ENCODE measurements at places on chromosomes 12 and 14. TPM values are rescaled to one million over a fixed set of nuclear protein-coding genes. Genes with fewer than 3 reads are reported as not detected.

SLC2A13 gene
- 1.7 TPM for total RNA-seq

SLC24A4 gene
- 0.19 TPM for total RNA-seq

- H3K4me3 ChIP-seq: no peak overlapping the region
- no peak for DNase-seq
- H3K36me3 ChIP-seq: no peaks in the 10 kb centered on the region
- H3K27me3 ChIP-seq: no peaks in the 10 kb centered on the region
- H3K4me1 ChIP-seq: no peaks in the 10 kb centered on the region
These were observed 319.8 kb downstream of the CEP128 start for GRCh38 chr14:80621701-80622100.

DNA sequence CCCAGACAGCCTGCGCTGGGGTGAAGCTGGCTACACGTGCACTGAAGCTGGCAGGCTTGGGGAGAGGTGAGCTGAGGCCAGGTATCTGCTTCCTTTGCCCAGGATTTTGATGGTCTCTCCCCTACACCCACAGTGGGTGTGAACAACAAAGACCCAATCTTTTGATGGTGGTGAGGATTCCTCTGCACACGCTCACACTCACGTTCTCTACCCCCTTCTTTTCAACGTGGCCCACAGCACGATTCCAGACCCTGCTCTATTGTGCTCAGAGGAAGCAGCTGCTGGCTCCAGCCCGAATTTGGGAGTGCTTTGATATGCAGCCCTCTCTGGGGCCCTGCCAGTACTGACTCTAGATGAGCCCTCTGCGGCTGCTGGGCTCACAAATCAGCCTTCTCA is 4.9 kb downstream of the CD9 start:
- no peak for DNase-seq
- peaks cover 25% of the 10 kb centered on the region for H3K27me3 ChIP-seq
- peaks cover 14% of the 10 kb centered on the region for H3K4me1 ChIP-seq
- no peak overlapping the region for H3K4me3 ChIP-seq
- no peak overlapping the region for H3K27ac ChIP-seq

GRCh38 chr12:52879394-52880351 is 25.2 kb downstream of the KRT8 start:
- peak; percentile 78 for DNase-seq
- H3K36me3 ChIP-seq: no peaks in the 10 kb centered on the region
- H3K27ac ChIP-seq: no peak overlapping the region
- peak overlapping the region; percentile 33 for H3K4me3 ChIP-seq
- peaks cover 16% of the 10 kb centered on the region for H3K4me1 ChIP-seq

SYT1 gene
- not detected for total RNA-seq

- H3K27me3 ChIP-seq: peaks cover 26% of the 10 kb centered on the region
- DNase-seq: peak; percentile 75
- no peak within 1 kb of the TSS for H3K4me3 ChIP-seq
These were observed at the start of gene JAG2 for GRCh38 chr14:105168496-105168978. Gene JAG2, minus strand, starts transcription at chr14:105168776. Its CDS starts 356 bp downstream, at chr14:105168420.

DNA sequence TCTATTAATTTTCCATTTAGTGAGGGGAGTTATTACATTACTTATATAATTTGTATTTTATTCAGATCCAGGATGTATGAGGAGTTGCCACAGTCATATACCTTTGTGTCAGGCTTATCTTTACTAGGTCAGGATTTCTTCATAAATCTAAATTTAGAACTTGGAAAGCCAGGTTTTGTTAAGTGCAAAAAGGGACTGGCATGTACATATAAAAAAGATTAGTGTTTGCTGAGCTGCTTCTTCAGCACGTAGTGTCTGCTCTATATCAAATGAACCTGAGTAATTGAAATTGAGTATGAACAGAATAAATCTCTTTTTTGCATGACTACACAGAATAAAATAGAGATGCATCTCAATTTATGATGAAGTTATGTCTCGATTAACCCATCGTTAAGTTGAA is 157.4 kb downstream of the NUBPL start:
- no peak overlapping the region for H3K4me3 ChIP-seq
- no peak overlapping the region for H3K27ac ChIP-seq
- no peaks in the 10 kb centered on the region for H3K4me1 ChIP-seq
- H3K36me3 ChIP-seq: no peaks in the 10 kb centered on the region

GRCh38 chr12:46557539-46558373 is 185.2 kb upstream of the SLC38A2 start:
- no peaks in the 10 kb centered on the region for H3K27me3 ChIP-seq
- no peak for DNase-seq
- no peaks in the 10 kb centered on the region for H3K36me3 ChIP-seq
- H3K4me1 ChIP-seq: no peaks in the 10 kb centered on the region
- H3K27ac ChIP-seq: no peak overlapping the region

- no peak overlapping the region for H3K27ac ChIP-seq
- no peaks in the 10 kb centered on the region for H3K36me3 ChIP-seq
These were observed 1.2 kb downstream of the LMO3 start for GRCh38 chr12:16604596-16605252.

- H3K36me3 ChIP-seq: no peaks in the 10 kb centered on the region
- DNase-seq: no peak
- H3K4me1 ChIP-seq: no peaks in the 10 kb centered on the region
- H3K27me3 ChIP-seq: peaks cover 3% of the 10 kb centered on the region
These were observed 401.1 kb downstream of the RGS6 start for GRCh38 chr14:72333357-72333756.

DNA sequence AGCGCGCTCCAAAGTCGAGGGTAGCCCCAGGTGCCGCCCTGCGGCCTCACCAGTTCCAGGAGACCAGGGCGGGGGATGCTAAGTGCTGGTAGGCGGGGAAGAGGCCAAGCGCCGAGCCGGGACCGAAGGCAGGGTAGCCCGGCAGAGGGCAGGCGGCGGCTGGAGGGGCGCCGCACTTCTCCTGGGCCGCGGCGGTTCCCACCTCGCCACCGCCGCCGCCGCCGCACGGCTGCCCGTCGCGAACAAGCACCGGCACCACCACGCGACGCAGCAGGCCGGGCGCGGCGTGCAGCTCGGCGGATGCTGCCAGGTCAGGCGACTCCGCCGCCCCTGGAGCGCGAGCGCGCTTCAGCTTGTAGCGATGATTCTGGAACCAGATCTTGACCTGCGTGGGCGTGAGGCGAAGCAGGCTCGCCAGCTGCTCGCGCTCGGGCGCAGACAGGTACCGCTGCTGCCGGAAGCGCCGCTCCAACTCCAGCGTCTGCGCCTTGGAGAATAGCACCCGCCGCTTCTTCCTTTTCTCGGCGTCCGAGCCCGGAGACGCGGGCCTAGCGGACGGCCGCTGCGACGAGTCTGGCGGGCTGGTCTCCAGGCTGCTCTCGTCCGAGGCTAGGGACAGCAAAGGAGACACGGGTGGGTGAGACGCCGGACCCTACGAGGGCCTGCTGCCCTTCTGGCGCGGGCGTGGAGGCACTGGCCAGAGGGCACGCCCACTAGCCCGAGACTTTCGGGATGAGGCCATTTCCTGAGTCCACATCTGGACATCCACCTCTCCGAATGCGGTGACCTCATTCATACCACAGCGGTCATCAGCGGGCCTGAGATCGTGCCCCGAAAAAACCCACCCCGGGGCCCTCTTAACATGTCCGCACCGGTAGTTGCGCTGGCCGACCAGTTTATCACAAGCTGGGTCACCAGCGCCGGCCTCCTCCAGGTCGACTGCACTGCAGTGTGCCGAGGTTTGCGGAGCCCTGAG is 1.3 kb downstream of the NKX2-8 start:
- H3K27ac ChIP-seq: no peak overlapping the region
- H3K36me3 ChIP-seq: no peaks in the 10 kb centered on the region
- DNase-seq: no peak
- peaks cover 7% of the 10 kb centered on the region for H3K4me1 ChIP-seq

NID2 gene
- not detected for total RNA-seq

GLIPR1 gene
- total RNA-seq: 41.3 TPM

- no peak overlapping the region for H3K4me3 ChIP-seq
- H3K36me3 ChIP-seq: no peaks in the 10 kb centered on the region
- no peaks in the 10 kb centered on the region for H3K4me1 ChIP-seq
- H3K27me3 ChIP-seq: peaks cover 25% of the 10 kb centered on the region
These were observed 21.3 kb upstream of the RBM19 start for GRCh38 chr12:113987261-113988063.

LUM gene
- not detected for total RNA-seq

DNA sequence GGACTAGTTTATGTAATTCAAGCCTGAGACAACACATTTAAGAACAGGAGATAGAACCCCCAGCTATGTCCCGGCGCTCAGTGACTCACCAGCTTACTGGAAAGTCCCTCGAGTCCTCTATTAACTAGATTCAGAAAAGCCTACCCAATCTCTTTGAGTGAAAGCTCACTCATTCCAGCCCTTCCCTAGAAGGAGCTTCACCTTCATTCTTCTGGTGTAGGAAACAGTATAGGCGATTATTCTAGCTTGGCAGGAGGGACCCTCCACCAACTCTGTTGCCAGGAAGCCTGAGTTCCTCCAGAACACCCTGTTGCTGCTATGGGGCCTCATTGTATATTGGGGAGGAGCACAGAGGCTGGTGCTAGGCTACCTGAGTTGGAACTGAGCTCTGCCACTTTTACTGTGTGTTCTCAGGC is 57.2 kb upstream of the AEBP2 start:
- no peak overlapping the region for H3K27ac ChIP-seq
- H3K27me3 ChIP-seq: no peaks in the 10 kb centered on the region
- H3K4me3 ChIP-seq: no peak overlapping the region
- no peaks in the 10 kb centered on the region for H3K4me1 ChIP-seq
- DNase-seq: peak; percentile 6
- no peaks in the 10 kb centered on the region for H3K36me3 ChIP-seq

- no peak overlapping the region for H3K27ac ChIP-seq
- no peak for DNase-seq
- peaks cover 2% of the 10 kb centered on the region for H3K27me3 ChIP-seq
- no peak overlapping the region for H3K4me3 ChIP-seq
- H3K4me1 ChIP-seq: no peaks in the 10 kb centered on the region
These were observed 173.8 kb upstream of the CNOT2 start for GRCh38 chr12:70069221-70070105.

- no peak overlapping the region for H3K4me3 ChIP-seq
- no peaks in the 10 kb centered on the region for H3K27me3 ChIP-seq
- DNase-seq: no peak
These were observed 109.1 kb downstream of the DYRK2 start for GRCh38 chr12:67757651-67758050.

- no peak for DNase-seq
- no peaks in the 10 kb centered on the region for H3K27me3 ChIP-seq
- no peak overlapping the region for H3K27ac ChIP-seq
- peaks cover 7% of the 10 kb centered on the region for H3K36me3 ChIP-seq
- H3K4me1 ChIP-seq: no peaks in the 10 kb centered on the region
These were observed 80.4 kb downstream of the DAAM1 start for GRCh38 chr14:59268858-59269257.

DNA sequence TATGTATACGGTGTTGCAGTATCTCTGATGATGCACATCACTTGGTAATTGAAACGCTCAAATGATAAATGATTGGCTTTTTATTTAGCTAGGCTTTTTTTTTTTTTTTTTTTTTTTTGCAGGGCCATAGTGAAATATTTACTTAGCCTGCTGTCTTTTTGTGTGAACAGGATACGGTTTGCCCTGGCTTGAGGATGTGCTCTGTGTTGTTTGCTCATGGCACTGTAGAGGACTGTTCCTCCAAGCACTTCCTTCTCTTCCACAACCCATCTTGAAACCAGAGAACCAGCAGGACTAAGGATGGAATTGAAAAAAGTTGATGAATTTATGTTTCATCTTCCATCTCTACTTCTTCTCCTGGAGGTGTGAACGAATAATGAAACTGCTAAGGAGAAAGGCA is 15.5 kb upstream of the SSPN start:
- H3K27me3 ChIP-seq: no peaks in the 10 kb centered on the region
- DNase-seq: no peak
- H3K4me3 ChIP-seq: no peak overlapping the region
- H3K36me3 ChIP-seq: no peaks in the 10 kb centered on the region
- H3K27ac ChIP-seq: no peak overlapping the region

GRCh38 chr12:18467620-18468245 is 206.4 kb downstream of the PIK3C2G start:
- no peaks in the 10 kb centered on the region for H3K36me3 ChIP-seq
- no peaks in the 10 kb centered on the region for H3K27me3 ChIP-seq
- no peak for DNase-seq
- H3K4me1 ChIP-seq: no peaks in the 10 kb centered on the region
- H3K4me3 ChIP-seq: no peak overlapping the region

GRCh38 chr14:76948213-76948947 is 80.1 kb downstream of the IRF2BPL start:
- H3K27ac ChIP-seq: no peak overlapping the region
- H3K4me1 ChIP-seq: peaks cover 30% of the 10 kb centered on the region
- H3K4me3 ChIP-seq: no peak overlapping the region
- no peaks in the 10 kb centered on the region for H3K36me3 ChIP-seq
- no peak for DNase-seq
- H3K27me3 ChIP-seq: no peaks in the 10 kb centered on the region

IRAK3 gene
- total RNA-seq: 0.74 TPM

DNA sequence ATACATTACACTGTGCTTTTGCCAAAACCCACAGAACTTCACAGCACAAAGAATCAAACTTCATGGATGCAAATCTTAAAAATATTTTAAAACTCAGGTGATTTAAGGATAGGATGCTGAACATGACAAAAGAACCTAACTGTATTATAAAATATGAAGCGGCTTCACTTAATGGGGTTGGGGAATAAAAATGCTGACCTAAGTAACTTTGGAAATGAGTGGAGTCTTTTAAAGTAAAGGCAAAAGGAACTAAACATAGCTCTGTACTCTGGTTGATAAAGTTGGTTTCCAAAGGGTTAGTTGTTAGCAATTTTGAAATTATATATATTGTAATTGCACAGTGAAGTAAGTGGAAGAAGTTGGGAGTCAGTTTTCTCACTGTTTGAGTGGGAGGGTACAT is 111.5 kb upstream of the SYT1 start:
- no peaks in the 10 kb centered on the region for H3K27me3 ChIP-seq
- no peak overlapping the region for H3K4me3 ChIP-seq

DNA sequence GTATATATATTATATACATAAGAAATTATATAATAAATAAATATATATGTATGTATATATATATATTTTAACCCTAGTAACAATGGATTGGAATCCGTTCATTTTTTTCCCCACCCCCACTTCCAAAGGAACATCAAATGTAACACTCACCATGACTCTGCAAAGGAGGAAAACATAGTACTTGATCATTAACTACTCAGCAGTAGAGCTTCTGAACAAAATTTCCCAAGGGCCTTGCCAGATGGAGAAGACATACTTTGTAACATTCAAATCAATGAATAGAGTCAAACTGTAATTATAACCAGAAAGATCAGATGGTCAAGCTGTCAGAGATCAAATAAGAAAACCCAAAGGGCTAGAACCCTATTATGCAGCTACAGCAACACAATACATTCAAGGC is 126.0 kb upstream of the CNTN1 start:
- H3K36me3 ChIP-seq: no peaks in the 10 kb centered on the region
- no peaks in the 10 kb centered on the region for H3K27me3 ChIP-seq
- H3K4me1 ChIP-seq: no peaks in the 10 kb centered on the region

GRCh38 chr12:116892349-116893140 is 11.3 kb upstream of the HRK start:
- H3K4me3 ChIP-seq: no peak overlapping the region
- no peaks in the 10 kb centered on the region for H3K27me3 ChIP-seq
- H3K4me1 ChIP-seq: no peaks in the 10 kb centered on the region
- no peaks in the 10 kb centered on the region for H3K36me3 ChIP-seq

GRCh38 chr14:88384718-88385117 is 739 bp upstream of the SPATA7 start:
- DNase-seq: no peak
- no peak overlapping the region for H3K27ac ChIP-seq
- peak overlapping the region; percentile 91 for H3K4me3 ChIP-seq
- no peaks in the 10 kb centered on the region for H3K27me3 ChIP-seq
